ENCODE measurements at places on chromosomes 7 and 10. TPM values are rescaled to one million over a fixed set of nuclear protein-coding genes. Genes with fewer than 3 reads are reported as not detected.

ABCC2 gene
- total RNA-seq = 88.2 TPM

EPHA1 gene
- total RNA-seq = 29.9 TPM

CPVL gene
- total RNA-seq = 10.3 TPM

RNF148 gene
- 0.22 TPM for total RNA-seq

MRC1 gene
- total RNA-seq = 0.37 TPM

DNA sequence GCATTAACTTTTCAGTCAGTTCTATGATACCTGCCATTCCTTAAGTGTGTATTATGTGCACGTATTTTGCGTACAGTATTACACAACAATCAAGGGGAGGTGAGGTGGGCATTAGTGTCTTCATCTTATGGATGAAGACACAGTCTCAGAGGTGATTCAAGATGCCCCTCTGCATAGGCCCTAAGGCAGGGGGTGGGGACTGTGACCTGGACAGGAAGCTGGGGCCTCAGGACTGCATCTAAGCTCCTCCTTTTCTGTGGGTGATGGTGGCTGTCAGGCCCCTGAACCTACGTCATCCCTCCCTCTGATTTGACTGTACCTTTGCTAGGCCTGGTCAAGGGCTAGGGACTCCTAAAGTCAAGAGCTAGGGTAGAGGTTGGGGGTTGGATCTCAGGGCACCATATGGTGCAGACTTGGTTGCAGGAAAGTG, 38.9 kb downstream of the HK1 start:
- peaks cover 18% of the 10 kb centered on the region for H3K4me1 ChIP-seq
- H3K4me3 ChIP-seq = no peak overlapping the region
- no peaks in the 10 kb centered on the region for H3K36me3 ChIP-seq
- DNase-seq = no peak

- no peaks in the 10 kb centered on the region for H3K27me3 ChIP-seq
- H3K36me3 ChIP-seq = no peaks in the 10 kb centered on the region
- no peak overlapping the region for H3K27ac ChIP-seq
- H3K4me1 ChIP-seq = no peaks in the 10 kb centered on the region
These were observed 171.6 kb upstream of the NPSR1 start for GRCh38 chr7:34486371-34486770.

GRCh38 chr7:14691034-14691433, 211.5 kb downstream of the DGKB start:
- no peaks in the 10 kb centered on the region for H3K4me1 ChIP-seq
- H3K27me3 ChIP-seq = no peaks in the 10 kb centered on the region
- H3K36me3 ChIP-seq = no peaks in the 10 kb centered on the region
- H3K27ac ChIP-seq = no peak overlapping the region

DNA sequence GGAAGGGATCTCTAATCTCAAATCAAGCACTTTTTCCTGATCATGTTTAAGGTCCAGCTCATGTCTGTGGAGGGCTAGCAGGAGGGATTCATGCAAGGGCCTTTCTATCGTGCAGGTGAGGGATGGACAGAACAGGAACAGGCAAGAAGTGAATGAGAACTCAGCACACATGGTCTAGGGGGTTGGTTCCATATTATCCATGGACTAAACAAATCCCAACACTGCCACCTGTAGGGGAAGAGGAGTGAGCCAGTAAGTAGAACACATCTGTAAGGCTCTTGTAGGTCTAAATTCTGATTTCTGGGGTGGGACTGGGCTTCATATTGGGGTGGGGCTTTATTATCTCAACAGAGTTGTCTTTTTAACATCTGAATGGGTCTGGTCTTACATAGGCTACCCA, 138.0 kb upstream of the TARP start:
- peak; percentile 21 for DNase-seq
- H3K4me3 ChIP-seq = no peak overlapping the region
- no peaks in the 10 kb centered on the region for H3K36me3 ChIP-seq
- H3K27me3 ChIP-seq = 0 out of 2 replicates have a peak, but pooled peaks cover 7% of the 10 kb centered on the region
- H3K4me1 ChIP-seq = no peaks in the 10 kb centered on the region

GRCh38 chr10:30598105-30598776, 31.3 kb downstream of the LYZL2 start:
- no peaks in the 10 kb centered on the region for H3K36me3 ChIP-seq
- no peak overlapping the region for H3K27ac ChIP-seq
- H3K4me1 ChIP-seq = no peaks in the 10 kb centered on the region
- H3K4me3 ChIP-seq = no peak overlapping the region

- H3K36me3 ChIP-seq = no peaks in the 10 kb centered on the region
- peak; percentile 43 for DNase-seq
- peak overlapping the region; percentile 15 for H3K4me3 ChIP-seq
- peaks cover 22% of the 10 kb centered on the region for H3K4me1 ChIP-seq
- no peaks in the 10 kb centered on the region for H3K27me3 ChIP-seq
These were observed 18.0 kb downstream of the CAMK2B start for GRCh38 chr7:44307301-44307900.

GRCh38 chr7:39453743-39454355, 112.4 kb upstream of the YAE1 start:
- H3K27me3 ChIP-seq = peaks cover 7% of the 10 kb centered on the region
- H3K27ac ChIP-seq = no peak overlapping the region
- no peaks in the 10 kb centered on the region for H3K36me3 ChIP-seq

DNA sequence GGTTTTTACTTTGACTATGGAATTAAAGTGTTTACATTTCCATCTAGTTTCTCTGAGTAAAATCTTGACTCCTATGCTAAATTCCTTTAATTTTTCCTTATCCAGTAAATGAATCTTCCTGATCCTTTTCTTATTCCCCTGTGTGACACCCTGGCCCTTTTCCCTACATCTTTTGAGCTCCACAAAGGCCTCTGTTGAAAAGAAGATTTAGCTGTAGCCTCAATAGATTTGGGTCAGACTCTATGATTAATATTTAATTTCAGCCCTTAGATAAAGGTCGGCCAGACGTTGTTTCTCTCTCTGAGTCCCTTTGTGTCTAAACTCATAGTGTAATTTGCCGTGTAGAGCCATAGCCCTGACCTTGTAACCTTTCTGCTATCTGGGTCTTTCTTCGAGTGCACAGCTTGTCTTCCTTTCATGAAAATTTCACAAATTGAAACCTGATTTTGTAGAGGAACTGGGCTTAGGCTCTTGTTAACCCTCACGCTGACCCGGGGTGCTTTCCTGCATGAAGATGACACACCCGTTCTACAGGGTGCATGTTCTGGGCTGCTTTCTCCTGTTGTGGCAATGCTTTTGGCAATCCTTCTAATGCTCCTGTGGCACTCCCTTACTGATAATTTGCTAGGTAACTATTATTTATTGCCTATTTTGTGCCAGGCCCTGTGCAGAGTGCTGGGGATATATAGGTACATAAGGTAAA, 21.2 kb downstream of the LSMEM1 start:
- H3K36me3 ChIP-seq = no peaks in the 10 kb centered on the region
- no peaks in the 10 kb centered on the region for H3K27me3 ChIP-seq
- H3K27ac ChIP-seq = no peak overlapping the region
- H3K4me1 ChIP-seq = no peaks in the 10 kb centered on the region

DNA sequence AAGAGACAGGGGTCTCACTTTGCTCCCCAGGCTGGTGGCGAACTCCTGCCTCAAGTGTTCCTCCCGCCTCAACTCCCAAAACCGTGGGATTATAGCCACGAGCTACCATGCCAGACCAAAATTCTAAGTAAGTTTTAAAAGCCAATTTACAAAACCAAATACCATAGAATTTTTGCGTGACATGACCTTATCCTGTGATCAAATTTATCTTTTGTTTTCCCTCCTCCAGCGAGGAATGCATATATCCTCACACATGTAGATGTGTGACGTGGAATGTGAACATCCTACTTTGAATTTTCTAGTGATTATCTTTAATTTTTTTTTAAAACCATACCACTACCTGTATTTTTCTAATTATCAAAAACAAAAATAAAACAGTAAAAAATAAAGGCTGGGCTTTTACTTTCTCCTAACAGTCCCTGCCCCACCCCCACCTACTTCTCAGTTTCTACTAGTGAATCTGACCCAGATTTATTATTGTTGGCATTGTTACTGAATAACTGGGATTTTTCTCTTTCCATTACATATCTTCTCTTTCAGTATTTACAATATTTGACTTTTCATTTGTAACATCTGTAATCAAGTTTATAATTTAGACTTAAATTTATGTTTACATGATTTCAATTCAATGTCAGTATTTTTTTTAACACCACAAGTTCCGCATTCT, 26.0 kb downstream of the CYTH3 start:
- no peaks in the 10 kb centered on the region for H3K36me3 ChIP-seq
- peaks cover 6% of the 10 kb centered on the region for H3K4me1 ChIP-seq
- no peak for DNase-seq
- no peak overlapping the region for H3K27ac ChIP-seq

- no peak for DNase-seq
- H3K27me3 ChIP-seq = peaks cover 15% of the 10 kb centered on the region
- H3K36me3 ChIP-seq = no peaks in the 10 kb centered on the region
- no peak overlapping the region for H3K4me3 ChIP-seq
These were observed 226.5 kb downstream of the PRKG1 start for GRCh38 chr10:51300617-51301304.

DNA sequence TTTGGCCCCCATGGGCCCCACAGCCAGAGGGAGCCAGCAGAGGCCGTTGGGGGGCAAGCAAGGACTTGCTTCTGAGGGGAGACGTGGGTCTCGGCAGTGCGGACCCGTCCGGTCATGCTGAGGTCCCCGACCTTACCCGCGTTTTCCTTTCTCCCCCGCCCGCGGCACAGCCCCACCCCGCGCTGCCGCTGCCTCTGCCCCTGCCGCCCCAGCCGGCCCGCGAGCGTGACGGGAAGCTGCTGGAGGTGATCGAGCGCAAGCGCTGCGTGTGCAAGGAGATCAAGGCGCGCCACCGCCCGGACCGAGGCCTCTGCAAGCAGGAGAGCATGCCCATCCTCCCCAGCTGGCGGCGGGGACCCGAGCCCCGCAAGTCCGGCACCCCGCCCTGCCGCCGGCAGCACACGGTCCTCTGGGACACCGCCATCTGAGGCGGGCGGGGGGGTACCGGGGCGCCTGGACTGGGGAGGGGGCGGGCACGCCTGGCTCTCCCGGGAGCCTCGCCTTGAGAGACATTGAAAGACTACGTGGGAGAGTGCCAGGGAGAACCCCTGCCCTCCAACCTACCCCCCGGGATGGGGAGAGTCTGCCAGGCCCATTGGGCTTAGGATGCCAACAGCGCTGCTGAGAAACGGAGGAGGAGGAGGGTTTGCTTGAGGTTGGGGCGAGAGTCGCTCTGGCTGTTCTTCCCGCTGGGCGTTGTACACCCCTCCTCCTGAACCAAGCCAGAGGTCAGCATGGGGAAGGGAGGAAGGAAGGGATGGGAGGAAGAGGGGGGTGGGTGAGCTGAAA, 9.9 kb downstream of the NYAP1 start:
- no peak overlapping the region for H3K4me3 ChIP-seq
- no peaks in the 10 kb centered on the region for H3K27me3 ChIP-seq
- no peak overlapping the region for H3K27ac ChIP-seq
- no peaks in the 10 kb centered on the region for H3K36me3 ChIP-seq
- DNase-seq = no peak

- H3K36me3 ChIP-seq = no peaks in the 10 kb centered on the region
- H3K4me1 ChIP-seq = no peaks in the 10 kb centered on the region
- H3K27me3 ChIP-seq = no peaks in the 10 kb centered on the region
- no peak overlapping the region for H3K4me3 ChIP-seq
- no peak for DNase-seq
- no peak overlapping the region for H3K27ac ChIP-seq
These were observed 91.0 kb downstream of the ANKIB1 start for GRCh38 chr7:92336662-92337340.

DNA sequence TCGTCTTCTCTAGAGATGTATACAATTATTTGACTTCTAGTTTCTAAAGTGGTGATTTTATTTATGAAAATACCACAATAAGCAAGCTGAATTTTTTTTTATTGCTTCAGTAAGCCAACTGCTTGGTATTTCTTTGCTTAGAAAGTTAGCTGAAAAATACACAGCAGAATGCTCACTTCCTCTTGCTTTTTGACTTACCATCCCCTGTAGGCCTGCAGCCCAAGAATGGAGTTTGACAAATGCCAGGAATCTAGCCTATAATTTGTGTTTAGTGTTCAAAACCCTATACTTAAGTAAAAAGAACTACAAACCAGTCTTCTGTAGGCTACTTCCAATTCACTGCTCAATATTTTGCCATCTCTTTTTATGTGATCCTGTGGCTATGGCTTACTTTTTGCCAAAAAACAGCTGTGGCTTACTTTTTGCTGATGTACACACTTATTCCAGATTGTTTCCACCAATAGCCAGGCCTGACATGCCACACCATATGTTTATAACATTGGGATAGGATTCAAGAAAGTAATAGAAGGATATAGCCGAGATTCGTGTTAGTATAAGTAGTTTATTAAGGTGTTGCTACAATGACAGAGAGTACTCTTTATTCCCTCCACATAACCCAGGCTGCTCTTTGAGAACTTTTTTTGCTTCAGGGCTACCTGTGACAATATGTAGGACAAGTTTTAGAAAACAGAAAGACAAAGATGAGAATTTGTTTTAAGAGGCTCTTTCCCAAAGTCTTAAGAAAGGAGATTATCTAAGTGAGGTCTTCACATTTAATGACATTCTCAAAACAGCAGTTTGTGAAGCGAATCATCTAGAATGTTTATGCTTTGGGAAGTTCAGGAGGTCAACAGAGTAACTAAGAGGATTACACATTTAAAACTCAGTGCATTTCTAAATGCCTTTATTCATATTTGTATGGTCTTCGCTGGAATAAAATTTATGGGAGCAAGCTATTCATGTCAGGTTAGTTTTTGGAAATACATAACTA, 263.9 kb upstream of the FZD1 start:
- no peaks in the 10 kb centered on the region for H3K27me3 ChIP-seq
- H3K4me1 ChIP-seq = no peaks in the 10 kb centered on the region
- DNase-seq = no peak
- H3K4me3 ChIP-seq = no peak overlapping the region
- no peaks in the 10 kb centered on the region for H3K36me3 ChIP-seq

GRCh38 chr10:100291356-100291755, 4.9 kb upstream of the BLOC1S2 start:
- H3K36me3 ChIP-seq = no peaks in the 10 kb centered on the region
- no peak overlapping the region for H3K27ac ChIP-seq

- no peak overlapping the region for H3K27ac ChIP-seq
- no peaks in the 10 kb centered on the region for H3K4me1 ChIP-seq
- DNase-seq = no peak
- H3K36me3 ChIP-seq = no peaks in the 10 kb centered on the region
- no peak overlapping the region for H3K4me3 ChIP-seq
- H3K27me3 ChIP-seq = no peaks in the 10 kb centered on the region
These were observed 235.4 kb downstream of the RNLS start for GRCh38 chr10:88347597-88348304.

DNA sequence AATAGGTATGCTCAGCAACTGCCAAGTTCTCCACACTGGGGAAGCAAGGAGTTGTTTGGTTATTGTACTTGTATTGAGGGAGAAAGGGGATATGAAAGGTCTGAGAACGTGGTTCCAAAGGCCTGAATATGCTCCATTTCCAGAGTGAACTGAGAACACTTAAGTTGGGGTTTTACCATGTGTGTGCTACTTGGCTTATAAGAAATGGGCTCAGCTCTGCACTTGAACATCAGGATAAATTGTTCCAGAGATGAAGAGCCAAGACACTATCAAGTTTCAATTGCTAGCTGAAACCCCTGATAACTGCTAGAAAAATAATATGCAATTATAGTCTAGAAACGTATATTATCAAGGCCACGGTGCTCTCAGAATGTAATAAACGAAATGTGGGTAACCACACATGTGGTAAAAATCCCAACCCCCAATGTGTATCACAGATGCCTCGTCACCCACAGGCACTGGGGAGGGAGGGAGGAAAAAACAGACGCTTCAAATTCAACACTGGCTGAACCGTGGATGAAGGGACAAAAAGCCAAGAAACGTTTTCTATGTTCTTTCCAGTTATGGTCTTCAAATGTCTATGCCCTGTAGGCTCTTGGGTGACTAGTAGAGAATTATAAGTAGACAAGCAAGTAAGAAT, 16.3 kb downstream of the ELMO1 start:
- H3K4me3 ChIP-seq = no peak overlapping the region
- H3K36me3 ChIP-seq = no peaks in the 10 kb centered on the region
- H3K27ac ChIP-seq = no peak overlapping the region
- H3K27me3 ChIP-seq = peaks cover 34% of the 10 kb centered on the region
- no peaks in the 10 kb centered on the region for H3K4me1 ChIP-seq

GRCh38 chr7:5532536-5533335, 109.1 kb upstream of the TNRC18 start:
- no peak for DNase-seq
- no peaks in the 10 kb centered on the region for H3K27me3 ChIP-seq
- no peak overlapping the region for H3K27ac ChIP-seq

All from HCT116 (cell line).